Psoas muscle (tissue), 8 donors: ENCODE measurements at places on chromosomes 7 and 10. TPM values are rescaled to one million over a fixed set of nuclear protein-coding genes. Genes with fewer than 3 reads are reported as not detected.
A peak's percentile ranks its signal among the peaks of the same experiment; 100 is the strongest.

- H3K36me3 ChIP-seq, result no peaks in the 10 kb centered on the region
- no peaks in the 10 kb centered on the region for H3K27me3 ChIP-seq
- no peak for DNase-seq
- no peak overlapping the region for H3K4me3 ChIP-seq
- no peak overlapping the region for H3K27ac ChIP-seq
Observed at GRCh38 chr7:118220583-118220982, 3.9 kb upstream of the ANKRD7 start.

ACTL6B gene
- total RNA-seq, result not detected

- peaks cover 3% of the 10 kb centered on the region for H3K27me3 ChIP-seq
- H3K27ac ChIP-seq, result no peak overlapping the region
- no peak for DNase-seq
- H3K36me3 ChIP-seq, result no peaks in the 10 kb centered on the region
- no peaks in the 10 kb centered on the region for H3K4me1 ChIP-seq
- H3K4me3 ChIP-seq, result no peak overlapping the region
Observed at GRCh38 chr10:11697718-11698527, 44.3 kb upstream of the ECHDC3 start.

GRCh38 chr10:49569031-49569631, 30.2 kb upstream of the ERCC6 start:
- H3K4me3 ChIP-seq, result no peak overlapping the region
- no peak overlapping the region for H3K27ac ChIP-seq
- H3K36me3 ChIP-seq, result no peaks in the 10 kb centered on the region
- H3K27me3 ChIP-seq, result no peaks in the 10 kb centered on the region
- no peak for DNase-seq

- H3K4me3 ChIP-seq, result no peak overlapping the region
- H3K4me1 ChIP-seq, result no peaks in the 10 kb centered on the region
- H3K27ac ChIP-seq, result no peak overlapping the region
- no peaks in the 10 kb centered on the region for H3K36me3 ChIP-seq
- DNase-seq, result no peak
Observed at GRCh38 chr7:40716052-40716451, 581.2 kb downstream of the SUGCT start.

- H3K4me3 ChIP-seq, result no peak overlapping the region
- H3K27ac ChIP-seq, result no peak overlapping the region
- H3K4me1 ChIP-seq, result no peaks in the 10 kb centered on the region
- no peak for DNase-seq
- no peaks in the 10 kb centered on the region for H3K36me3 ChIP-seq
- no peaks in the 10 kb centered on the region for H3K27me3 ChIP-seq
Observed at GRCh38 chr10:96708456-96708855, 11.9 kb downstream of the PIK3AP1 start.

RASA4B gene
- 139 TPM for total RNA-seq

DNA sequence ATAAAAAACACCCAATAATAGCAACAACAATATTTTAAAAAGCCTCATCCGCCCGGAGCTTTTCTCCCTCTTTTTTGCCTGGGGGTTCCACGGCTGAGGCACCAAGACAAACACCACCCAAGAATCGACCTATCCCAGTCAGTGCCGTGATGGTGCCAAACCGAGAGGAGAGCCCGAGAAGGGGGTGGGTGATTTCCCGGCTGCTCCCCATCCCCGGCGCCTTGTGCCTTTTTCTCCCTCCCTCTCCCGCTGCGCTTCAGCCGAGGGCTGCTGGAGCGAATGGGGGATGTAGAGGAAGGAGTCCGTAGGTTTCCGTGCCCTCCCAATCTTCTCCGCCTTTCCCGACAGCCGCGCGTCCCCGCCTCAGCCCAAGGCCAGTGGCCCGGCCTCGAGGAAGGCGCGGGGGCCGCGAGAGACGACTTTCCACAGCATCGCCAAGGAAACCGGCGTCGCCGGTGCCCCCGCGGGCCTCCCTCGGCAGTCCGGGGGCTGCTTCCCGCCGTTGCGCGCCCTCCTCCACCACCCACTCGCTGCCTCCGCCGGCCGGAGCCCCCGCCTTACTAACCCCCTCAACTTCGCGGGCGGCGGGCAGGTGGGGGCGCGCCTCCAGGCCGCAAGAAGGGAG, 1.3 kb downstream of the EGR2 start:
- H3K4me1 ChIP-seq, result peaks cover 21% of the 10 kb centered on the region
- H3K27ac ChIP-seq, result no peak overlapping the region
- no peaks in the 10 kb centered on the region for H3K36me3 ChIP-seq
- no peaks in the 10 kb centered on the region for H3K27me3 ChIP-seq

STX1A gene
- 2.4 TPM for total RNA-seq

- H3K27me3 ChIP-seq, result no peaks in the 10 kb centered on the region
- H3K36me3 ChIP-seq, result no peaks in the 10 kb centered on the region
- no peaks in the 10 kb centered on the region for H3K4me1 ChIP-seq
Observed at GRCh38 chr10:132043861-132044695, 21.7 kb upstream of the JAKMIP3 start.

DNA sequence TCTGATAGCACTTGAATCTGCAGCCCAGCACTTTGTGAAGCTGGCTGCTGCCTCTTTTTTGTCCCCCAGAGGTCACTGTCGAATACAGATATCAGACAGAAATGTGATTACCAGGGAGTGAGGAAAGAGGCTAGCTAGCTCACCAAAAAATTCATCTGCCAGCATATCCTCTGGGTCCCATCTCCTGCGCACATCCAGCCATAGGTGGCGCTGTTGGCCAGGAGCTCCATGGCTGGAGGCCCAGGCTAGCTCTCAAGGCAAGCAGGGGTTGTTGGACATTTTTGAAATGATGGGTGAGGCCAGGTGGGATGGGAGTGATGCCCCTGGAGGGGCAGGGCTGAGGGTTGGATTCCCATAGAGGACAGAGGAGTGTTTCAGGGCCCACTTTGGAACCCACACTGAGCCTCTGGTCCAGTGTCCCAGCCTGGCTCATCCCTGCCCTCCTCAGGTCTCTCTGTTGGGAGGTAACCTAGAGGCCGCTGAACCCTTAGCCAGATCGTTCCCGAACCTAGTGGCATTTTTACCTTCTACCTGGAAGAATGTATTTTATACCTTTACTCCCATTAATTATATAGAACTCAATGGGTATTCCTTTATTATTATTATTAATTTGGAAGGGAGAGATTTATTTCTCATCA, 14.8 kb downstream of the DPCD start:
- DNase-seq, result peak; percentile 86
- H3K27ac ChIP-seq, result no peak overlapping the region
- H3K4me3 ChIP-seq, result no peak overlapping the region
- no peaks in the 10 kb centered on the region for H3K27me3 ChIP-seq

TMEM254 gene
- total RNA-seq, result 3.5 TPM

GPR146 gene
- 8.0 TPM for total RNA-seq

DNA sequence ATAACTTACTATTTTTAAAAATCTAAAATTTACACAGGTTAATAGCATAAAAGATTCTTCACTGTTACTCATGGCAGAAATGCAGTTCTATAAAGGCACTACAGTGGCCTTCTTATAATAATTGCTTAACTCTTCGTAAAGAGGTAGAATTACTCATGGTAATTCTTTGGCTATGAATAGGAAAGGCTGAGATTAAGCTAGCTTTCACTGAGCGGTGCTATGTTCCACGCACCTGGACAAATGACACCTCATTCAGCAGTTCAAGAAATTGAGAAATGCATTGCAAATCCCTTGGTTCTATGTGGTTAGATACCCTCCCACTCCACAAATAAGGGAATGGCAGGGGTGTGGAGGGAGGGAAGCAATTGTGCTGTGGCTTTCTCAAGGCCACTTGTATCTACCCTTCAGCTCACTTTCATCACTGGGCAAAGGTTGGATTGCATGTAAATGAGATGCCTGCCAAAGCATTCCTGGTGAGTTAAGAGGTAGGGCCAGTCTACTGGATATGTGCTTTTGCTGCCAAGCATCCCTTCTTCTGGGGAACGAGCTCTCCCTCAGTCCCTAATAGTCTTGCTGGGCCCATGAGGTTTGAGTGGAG, 210.9 kb downstream of the TEX36 start:
- no peaks in the 10 kb centered on the region for H3K36me3 ChIP-seq
- H3K27me3 ChIP-seq, result peaks cover 5% of the 10 kb centered on the region
- no peak for DNase-seq
- H3K4me3 ChIP-seq, result no peak overlapping the region
- H3K4me1 ChIP-seq, result no peaks in the 10 kb centered on the region
- no peak overlapping the region for H3K27ac ChIP-seq

DNA sequence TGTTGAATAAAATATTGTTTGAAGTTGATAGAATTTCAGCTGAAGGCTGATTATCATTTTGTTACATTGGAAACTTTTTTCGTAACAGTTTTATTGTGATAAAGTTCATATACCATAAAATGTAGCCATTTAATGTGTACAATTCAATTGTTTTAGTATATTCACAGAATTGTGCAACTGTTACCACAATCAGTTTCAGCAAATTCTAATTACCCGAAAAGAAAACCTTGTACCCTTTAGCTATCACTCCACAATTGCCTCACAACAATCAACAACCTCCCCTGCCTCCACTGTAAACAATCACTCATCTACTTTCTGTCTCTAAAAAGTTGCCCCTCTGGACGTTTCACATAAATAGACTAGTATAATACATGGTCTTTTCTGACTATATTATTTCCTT, 179.7 kb upstream of the BET1 start:
- no peaks in the 10 kb centered on the region for H3K27me3 ChIP-seq
- H3K4me3 ChIP-seq, result no peak overlapping the region
- DNase-seq, result no peak
- no peaks in the 10 kb centered on the region for H3K4me1 ChIP-seq

SPDYE11 gene
- not detected for total RNA-seq

- no peak overlapping the region for H3K27ac ChIP-seq
- no peak for DNase-seq
- H3K36me3 ChIP-seq, result no peaks in the 10 kb centered on the region
- no peak overlapping the region for H3K4me3 ChIP-seq
- H3K4me1 ChIP-seq, result no peaks in the 10 kb centered on the region
Observed at GRCh38 chr7:3497796-3498195, 196.7 kb downstream of the SDK1 start.

GRCh38 chr10:24255115-24255880, 46.4 kb downstream of the KIAA1217 start:
- H3K4me3 ChIP-seq, result peak overlapping the region; percentile 44
- H3K27me3 ChIP-seq, result no peaks in the 10 kb centered on the region
- no peaks in the 10 kb centered on the region for H3K36me3 ChIP-seq
- no peak for DNase-seq
- peak overlapping the region; percentile 87 for H3K27ac ChIP-seq

NPFFR1 gene
- total RNA-seq, result not detected

CLCN1 gene
- total RNA-seq, result 3.6 TPM

GRCh38 chr10:77056650-77057049, 581.0 kb downstream of the KCNMA1 start:
- H3K4me1 ChIP-seq, result no peaks in the 10 kb centered on the region
- no peak overlapping the region for H3K27ac ChIP-seq
- DNase-seq, result no peak
- H3K36me3 ChIP-seq, result no peaks in the 10 kb centered on the region
- H3K4me3 ChIP-seq, result no peak overlapping the region

- no peak overlapping the region for H3K4me3 ChIP-seq
- no peaks in the 10 kb centered on the region for H3K27me3 ChIP-seq
- H3K27ac ChIP-seq, result no peak overlapping the region
- no peaks in the 10 kb centered on the region for H3K4me1 ChIP-seq
Observed at GRCh38 chr10:10612151-10612550, 405.5 kb upstream of the CELF2 start.

DNA sequence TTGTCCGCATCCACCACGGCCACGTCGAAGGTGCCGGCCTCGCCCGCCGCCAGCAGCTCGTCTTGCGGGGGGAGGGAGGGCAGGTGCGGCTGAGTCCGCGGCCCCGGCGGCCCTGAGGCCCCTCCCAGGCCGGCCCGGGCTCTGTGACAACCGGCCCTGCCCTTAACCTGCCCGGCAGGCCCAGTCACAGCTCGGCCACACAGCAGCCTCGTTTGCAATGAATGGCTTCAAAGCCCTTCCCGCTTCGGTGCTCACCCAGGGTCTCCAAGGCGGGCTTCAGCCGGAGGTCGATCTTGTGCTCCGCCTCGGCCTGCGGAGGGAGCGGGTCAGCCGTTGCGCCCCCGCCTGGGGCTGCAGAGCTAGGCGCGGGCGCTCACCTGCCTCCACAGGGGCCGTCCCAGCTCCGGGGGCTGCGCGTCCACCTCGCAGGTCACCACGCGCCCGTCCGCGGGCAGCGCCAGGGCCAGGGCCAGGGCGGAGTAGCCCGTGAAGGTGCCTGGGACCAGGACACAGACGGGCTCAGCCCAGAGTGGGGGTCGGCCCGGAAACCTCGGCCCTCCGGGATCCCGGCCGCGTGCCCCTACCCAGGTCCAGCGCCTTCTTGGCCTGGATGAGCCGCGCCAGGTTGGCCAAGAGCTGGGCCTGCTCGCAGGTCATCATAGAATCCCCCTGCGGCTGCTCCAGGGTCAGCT, 928 bp downstream of the COMTD1 start:
- peaks cover 6% of the 10 kb centered on the region for H3K4me1 ChIP-seq
- H3K27me3 ChIP-seq, result no peaks in the 10 kb centered on the region
- peaks cover 9% of the 10 kb centered on the region for H3K36me3 ChIP-seq
- H3K27ac ChIP-seq, result peak overlapping the region; percentile 91
- DNase-seq, result peak; percentile 39

COL13A1 gene
- 0.94 TPM for total RNA-seq
